ENCODE measurements at places on chromosomes 11 and 22.
A peak's percentile ranks its signal among the peaks of the same experiment; 100 is the strongest.

GRCh38 chr11:64415286-64415685, 56.3 kb downstream of the RPS6KA4 start:
- DNase-seq: no peak

GRCh38 chr11:42205518-42205917, 746.1 kb upstream of the LRRC4C start:
- DNase-seq: no peak

DNA sequence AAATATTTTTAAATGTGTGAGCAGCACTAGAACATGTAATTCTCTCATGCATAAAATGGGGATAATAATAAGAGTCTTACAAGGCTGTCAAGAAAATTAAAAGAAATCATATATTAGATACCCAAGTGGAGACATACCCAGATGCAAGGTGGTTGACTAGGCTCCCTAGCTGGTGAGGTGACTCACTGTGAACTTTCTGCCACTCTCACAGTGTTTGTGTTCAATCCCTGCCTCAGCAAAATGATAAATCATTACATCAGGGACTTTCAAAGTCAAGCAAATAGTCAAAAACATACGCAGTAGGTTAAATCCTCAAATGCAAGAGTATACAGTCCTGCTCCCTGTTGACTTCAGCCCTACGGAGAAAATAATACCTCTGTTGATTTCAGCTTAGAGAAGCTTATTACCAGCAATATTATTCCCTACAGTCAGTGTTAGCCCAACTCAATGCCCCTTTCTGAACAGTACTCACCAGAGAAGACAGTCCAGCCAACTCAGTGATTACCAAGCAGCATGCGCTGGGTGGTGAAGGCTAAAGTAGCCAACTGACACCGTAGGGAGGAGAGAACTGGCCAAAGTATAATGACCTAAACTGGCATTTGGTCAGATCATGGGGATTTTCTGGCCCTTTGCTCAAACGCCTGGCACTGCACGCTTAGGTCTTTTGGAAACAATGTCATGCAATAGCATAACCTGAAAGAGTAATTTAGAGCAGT, 73.1 kb upstream of the BARX2 start:
- DNase-seq: no peak

GRCh38 chr11:68369756-68370155, 57.4 kb downstream of the LRP5 start:
- DNase-seq: no peak

DNA sequence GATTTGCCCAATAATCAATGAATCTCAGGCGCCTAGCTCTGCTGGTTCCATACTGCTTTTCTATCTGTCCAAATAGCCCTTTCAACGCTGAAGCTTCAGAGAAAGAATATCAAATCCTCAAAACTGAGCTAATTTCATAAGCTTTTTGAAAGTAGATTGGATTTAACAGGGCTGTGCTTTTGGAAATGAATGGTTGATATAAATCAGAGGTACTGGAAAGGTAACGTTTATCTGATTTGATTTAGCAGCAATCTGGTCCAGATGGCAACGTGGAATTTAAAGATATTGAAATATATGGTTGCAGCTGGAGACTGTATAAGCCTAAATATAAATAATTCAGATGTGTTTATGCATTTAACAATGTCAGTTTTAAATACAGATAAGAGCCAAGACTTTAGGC, 229.5 kb upstream of the MPPED2 start:
- no peak for DNase-seq

DNA sequence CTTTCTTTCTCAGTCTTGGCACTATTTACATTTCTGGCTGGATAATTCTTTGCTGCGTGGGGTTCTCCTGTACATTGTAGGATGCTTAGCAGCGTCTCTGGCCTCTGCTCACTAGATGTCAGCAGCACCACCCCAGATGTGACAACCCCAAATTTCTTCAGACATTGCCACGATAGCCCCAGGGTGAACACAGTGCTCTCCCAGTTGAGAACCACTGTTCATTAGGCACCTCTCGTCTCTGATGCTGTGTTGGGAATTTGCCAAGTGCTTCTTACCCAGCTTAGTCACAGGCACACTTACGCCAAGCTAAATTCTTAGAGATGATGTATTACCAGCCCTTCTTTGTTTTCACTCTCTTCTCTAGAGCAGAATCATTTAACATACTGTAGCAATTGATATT, 9.4 kb downstream of the TRIM6 start:
- no peak for DNase-seq

GRCh38 chr22:17774926-17775685, 837 bp upstream of the BID start:
- no peak for DNase-seq

GRCh38 chr22:35683560-35683959, 34.1 kb upstream of the APOL5 start:
- DNase-seq: no peak

GRCh38 chr22:46414704-46415103, 79.2 kb downstream of the TRMU start:
- no peak for DNase-seq

- no peak for DNase-seq
Observed at GRCh38 chr11:80330264-80330663, 889.4 kb upstream of the TENM4 start.

- DNase-seq: no peak
Observed at GRCh38 chr11:72069787-72070251, 10.5 kb downstream of the NUMA1 start.

DNA sequence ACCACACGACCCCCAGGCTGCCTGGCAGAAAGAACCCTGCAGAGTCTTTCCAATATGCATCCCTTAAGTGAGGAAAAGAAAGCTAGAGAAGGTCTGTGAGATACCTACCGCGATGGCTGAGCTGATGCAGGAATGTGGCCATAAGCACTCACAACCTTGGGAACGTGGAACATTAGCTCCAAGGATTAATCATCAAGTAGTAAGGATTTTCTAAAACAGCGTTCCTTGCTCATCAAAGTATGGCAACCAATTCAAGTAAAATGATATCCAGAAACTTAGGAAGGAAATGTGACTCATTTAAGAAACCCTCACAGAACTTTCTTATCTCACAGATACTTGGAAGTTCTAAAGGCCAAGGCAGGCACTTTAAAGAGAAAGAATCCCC, 12.8 kb downstream of the PACSIN2 start:
- DNase-seq: no peak

DNA sequence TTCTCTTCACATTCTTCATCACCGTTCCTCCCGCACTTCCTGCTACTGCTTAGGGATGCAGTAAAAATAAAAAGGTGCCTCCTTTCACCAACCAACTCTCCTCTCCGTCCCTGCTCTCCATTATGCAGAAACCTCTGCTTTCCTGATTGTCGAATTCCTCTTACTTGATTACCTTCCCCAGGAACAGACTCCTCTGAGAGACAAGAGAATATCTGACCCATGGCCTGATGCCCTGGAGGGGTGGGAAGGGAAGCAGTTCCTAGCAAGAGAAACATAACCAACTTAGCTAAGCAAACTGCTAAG, 80.9 kb downstream of the TRIM29 start:
- no peak for DNase-seq

DNA sequence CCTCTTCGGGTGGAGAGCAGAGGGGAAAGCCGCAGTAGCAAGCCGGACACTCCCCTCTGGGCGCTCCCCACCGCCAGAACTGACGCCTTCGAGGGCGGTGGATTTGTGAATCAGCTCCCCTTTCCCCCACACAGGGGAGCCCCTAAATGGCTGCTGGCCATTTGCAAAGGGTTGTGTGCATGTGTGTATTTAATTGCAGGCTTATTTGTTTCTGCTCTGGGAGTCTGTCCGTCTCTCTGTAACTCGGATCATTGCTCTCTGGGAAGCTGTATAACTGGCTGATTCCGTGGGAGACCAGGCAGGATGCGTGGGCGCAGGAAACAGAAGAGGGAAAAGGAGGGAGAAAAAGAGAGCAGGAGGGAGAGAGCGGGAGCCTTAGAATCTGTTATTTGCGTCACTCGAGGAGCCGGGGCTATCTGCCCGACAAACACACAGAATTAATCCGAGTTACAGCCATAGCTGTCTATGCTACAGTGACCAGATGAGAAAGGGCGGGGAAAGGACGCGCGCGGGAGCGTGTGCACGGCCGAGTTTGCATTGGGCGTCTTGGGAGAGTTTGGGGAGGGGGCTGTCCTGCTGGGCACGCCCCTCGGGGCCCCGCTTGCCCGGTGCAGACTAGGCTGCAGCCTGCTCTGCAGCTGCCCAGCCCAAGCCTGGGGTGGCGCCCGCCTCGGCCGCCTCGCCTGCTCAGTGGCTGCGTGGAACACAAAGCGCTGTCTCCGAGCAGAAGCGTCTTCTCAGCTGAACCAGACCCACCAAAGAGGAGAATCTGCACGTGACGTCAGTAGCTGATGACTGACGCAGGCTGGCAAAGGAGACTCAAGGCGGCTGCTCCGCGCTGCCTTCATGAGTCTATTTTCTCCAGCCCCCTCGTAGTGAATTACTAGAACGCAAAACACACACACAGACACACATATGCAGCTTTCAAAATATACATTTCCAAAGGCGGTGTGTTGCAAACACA, 105.3 kb upstream of the HSD17B12 start:
- DNase-seq: no peak

DNA sequence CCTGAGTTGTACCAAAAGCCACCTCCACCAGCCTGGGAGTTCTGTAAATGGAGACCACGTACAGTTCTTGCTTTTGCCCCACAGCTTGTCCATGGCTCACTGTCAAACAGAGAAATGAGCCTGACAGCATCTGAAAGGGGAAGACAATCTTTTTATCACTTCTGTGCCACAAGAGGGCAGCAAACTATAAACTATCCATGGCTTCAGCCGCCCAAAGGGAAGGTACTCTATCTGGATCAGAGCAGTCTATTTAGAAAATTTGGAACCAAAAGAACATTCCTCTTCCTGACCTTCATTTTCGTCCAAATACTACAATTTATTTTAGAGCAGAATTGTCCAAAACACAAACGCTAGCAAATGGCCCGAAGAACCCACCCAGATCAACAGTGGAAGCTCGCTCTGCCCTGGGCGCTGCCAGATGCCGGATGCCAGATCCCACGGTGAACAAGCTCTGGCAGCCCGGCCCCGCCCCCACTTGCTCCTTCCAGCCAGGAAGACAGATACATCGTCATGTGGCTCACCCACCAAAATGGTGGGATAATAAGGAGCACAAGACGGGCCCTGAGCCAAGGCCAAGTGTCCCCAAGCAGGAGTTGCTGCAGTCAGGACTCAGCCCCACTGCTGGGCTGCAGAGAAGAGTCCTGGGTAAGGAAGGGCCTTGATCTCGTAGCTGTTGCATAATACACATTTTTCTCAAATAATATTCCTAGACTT, 23.9 kb upstream of the SCGB1A1 start:
- no peak for DNase-seq

DNA sequence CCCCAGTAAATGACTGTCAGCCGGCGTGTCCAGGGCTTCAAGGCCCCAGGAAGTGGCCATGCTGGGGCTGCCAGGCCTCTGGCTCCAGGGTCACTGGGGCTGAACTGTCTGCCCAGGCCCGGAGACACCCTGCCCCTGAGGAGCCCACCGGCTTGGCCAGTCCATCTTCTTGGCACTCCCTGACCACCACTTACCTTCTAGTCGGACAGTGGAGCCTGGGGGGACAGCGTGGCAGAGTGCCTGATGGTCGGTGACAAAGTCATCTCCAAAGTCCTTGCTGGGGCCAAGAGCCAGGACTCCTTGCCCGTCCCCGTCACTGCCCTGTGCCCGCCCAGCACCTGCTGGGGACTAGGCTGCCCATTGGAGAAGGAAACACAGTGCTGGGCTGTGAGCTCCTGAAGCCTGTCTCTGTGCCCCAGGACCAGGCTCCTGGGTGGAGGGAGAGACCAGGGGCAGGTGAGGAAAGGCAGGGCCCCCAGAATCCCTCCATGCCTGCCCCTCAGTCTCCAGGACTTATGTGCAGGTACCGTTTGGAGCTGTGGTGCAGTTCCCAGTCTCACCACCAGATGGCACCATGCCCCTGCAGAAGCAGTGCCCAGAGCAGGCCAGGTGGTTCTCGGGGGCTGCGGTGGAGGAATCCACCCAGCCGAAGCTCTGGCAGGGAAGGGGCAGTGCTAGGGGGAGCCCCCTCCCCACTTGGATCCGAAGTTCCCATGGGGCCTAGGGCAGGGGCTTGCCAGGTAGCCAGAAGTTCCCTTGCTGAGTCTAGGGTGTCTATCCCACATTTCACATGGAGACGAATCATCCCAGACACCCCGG, 6.0 kb upstream of the CCDC188 start:
- peak; percentile 71 for DNase-seq

Data from stimulated activated CD4-positive, alpha-beta T cell treated with anti-CD3 and anti-CD28 coated beads, Interleukin-1b, Interleukin-23, amount 100 ng/mL, for 1 hour (primary cell).